SK-MEL-5 (cell line): ENCODE measurements at places on chromosomes 6 and 20.

GRCh38 chr20:61733891-61734732 is 331.6 kb downstream of the TAF4 start:
- no peak for DNase-seq

DNA sequence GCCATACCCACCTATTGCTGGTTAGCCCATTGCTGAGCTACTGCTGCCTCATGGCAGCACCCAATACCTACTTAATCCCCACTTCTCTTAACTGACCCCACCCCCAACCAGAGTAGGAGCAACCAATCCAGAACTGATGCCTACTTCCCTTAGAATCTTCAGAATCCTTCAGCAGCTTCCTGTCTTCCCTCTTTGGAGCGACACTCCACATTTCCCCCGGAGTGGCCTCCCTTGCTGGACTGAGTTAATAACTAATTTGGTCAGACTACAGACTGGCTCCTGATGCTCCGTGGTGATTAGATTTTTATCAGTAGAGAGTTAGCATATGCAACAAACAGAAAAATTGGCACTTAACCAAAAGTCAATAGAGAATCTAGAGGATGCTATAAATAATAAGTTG is 51.2 kb upstream of the UBR2 start:
- no peak for DNase-seq

DNA sequence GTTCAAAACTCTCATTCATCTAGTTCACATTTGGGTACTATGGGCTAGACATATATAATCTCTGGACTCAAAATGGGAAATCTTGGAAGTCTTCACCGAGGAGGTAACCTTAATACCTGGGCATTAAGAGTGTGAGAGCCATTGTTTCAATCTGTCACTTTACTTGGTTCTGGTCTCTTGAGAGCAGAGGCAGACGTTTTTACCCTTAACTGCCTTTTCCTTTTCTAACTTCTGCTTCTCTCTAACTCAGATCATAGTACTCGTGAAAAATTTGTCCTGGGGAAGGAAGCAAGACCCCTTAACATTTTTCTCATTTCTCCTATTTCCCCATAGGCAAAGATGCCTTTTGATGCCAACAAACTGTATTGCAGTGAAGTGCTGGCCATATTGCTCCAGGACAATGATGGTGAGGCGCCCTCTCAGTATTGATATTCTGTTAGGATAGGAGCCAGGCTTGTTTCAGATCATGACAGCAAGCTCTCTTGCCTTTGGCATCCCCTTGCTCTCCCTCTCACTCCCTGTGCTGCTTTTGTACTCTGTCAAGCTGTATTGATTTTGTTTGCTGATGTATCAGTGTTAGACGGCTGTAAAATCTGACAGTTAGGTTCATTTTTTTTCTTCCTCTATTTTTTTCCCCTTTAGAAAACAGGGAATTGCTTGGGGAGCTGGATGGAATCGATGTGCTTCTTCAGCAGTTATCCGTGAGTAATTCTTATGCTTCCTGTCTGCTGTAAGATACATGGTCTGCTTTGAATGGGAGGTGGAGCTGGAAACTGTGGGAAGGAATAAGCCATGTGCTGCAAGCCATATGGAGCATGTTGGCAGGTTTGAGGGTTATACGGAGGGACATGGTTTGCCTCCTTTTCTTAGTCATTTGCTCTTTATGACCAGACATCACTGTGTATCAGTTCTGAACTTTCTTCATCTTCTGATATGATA is 83.5 kb downstream of the CTNNBL1 start:
- no peak for DNase-seq

DNA sequence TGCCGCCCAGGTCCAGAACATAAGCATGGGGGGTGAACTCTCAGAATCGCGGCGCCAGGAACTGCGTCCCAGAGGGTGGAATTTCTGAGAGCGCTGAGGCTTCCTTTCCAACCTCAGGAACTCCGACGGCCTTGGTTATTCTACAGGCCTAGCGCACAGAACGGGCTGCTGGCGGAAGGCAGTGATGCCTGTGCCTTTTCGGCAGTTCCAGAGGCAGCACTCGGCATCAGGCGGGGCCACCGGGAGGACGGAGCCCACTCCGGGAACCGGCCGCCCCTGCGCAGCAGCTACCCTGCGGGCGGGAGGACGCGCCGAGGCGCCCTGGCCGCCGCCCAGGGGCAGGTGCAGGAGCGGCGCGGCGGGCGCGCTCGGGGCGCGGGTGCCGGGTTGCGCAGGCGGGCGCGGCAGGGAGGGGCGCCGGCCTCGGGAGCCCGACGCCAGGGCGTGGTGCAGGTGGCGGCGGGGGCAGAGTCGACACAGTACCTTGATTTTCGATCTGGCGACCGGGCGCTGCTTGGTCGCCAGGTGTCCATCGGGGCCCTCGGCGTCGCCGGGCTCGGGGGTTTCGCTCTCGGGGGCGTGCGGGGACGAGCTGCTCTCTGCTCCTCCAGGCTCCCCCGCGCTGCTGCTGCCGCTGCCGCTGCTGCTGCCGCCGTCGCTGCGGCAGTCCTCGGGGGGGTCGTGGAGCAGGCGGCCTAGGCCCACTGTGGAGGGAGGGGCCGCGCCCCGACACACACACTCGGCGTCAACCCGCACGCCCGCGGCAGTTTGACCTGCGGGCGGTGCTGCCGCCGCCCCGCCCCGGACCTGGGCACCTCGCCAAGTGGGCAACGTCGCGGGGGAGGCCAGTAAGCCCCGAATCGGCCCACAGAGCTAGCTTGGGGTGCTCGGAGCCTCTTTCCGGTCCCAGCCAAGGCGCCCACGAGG is 1.3 kb downstream of the OVOL2 start:
- DNase-seq, result no peak

- DNase-seq, result no peak
Observed at GRCh38 chr6:132466952-132467351, 46.0 kb downstream of the STX7 start.

DNA sequence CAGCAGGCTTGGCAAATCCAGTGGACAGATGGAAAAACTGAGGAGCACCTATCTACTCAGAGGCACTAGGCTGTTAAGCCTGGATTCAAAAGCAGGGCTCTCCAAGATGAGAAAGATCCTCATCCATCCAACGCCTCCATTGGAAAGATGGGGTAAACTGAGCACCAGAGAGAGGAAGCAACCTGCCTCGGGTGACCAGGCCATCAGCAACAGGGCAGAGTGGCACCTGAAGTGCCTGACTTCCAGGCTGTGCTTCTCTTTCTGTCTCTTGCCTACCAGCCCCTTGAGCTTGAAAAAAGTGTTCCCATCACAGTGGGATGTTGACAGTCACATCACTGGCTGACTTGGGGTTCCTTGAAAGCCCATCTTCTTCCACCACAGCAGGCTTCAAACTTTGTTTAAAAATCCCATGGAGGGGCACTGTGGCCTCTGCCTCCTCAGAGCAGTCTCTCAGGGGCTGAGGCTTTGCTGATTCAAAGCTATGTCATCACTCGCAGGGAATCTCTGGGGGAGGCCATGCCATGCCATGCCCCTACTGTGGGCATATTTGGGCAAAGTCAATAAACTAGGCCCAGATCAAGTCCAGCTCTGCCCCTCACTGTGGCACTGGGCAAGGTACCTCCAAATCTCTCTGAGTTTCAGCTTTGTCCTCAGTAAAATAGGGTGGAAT is 44.8 kb upstream of the TGM2 start:
- no peak for DNase-seq

DNA sequence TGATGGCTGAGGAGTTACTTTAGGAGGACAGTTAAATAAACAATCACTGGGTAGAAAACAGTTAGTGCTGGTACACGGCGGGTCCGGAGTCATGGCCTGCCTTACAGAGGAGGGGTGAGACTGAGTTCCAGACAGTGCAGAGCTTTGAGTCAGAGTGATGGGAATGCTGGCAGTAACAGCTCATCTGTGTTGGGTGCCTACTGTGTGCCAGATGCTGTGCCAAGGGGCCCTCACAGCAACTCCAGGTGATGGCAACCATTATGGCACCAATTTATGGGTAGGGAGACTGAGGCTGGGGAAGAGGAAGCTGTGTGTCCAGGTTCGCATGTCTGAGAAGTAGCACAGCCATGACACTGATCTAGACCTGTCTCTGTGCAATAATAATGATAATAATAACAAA is 132.6 kb downstream of the CEBPB start:
- no peak for DNase-seq

GRCh38 chr20:63553933-63554290 is at the start of gene FNDC11:
FNDC11 (plus strand) TSS chr20:63554159; CDS start chr20:63555664, 1,505 bp downstream.
- no peak for DNase-seq

DNA sequence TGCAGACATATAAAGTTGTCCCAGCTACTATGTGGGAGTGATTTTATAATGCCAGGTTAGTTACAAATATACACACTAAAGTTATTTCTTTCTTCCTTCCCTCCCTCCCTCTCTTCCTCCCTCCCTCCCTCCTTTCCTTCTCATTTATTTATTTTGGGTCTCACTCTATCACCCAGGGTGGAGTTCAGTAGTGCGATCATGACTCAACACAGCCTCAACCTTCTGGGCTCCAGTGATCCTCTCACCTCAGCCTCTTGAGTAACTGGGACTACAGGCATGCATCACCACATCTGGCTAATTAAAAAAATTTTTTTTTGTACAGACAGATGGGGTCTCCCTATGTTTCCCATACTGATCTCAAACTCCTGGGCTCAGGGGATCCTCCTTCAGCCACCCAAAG is 59.2 kb downstream of the PHF20 start:
- no peak for DNase-seq

DNA sequence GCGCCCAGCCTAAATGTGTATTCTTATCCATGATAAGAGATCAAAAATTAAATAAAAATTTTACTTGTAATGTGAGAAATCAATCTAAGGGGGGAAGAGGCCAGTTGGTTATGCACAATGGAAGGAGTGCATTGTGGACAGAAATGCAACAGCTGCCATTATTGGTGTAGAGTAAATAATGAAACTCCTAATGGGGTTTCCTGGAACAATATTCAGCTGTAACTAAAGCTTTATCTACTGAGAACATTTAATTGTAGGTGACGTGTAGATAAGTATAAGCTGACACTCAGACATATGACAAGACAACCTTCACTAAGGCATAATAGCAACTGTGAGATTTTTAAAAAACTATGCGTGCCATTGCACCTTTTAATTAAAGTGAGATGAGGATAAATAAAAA is 71.4 kb downstream of the CEP57L1 start:
- no peak for DNase-seq

DNA sequence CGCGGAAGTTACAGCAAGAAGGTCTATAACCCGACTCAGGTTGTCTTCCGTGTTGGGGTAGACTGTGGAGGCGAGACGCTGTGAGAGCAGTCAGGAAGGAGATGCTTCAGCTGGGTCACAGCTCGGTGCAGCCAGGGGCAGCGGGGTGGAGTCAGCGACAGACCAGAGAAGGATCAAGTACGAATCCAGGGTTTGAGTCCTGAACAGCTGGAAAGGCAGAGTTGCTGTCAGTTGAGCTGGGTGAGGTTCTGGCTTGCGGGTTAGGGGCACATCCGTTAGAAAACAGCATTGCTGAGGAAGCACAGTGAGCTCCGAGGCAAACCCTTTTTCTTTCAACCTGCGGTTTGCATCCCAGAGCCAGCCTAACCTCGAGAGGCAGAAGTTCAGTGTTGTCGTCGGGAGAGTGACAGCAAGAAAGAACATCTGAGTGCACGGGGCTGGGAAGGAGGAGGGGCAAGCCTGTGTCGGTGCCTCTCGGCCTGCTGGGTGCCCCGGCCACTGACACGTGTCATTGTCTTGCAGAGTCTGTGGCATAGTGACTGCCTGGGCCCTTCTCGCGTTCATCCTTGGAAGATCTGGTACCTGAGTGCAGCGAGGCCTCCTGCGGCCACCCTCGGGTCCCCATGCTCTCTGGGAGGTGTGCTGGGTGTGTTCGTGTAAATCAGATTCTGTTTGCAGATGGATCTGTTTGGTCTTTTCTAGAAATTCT is 20.0 kb downstream of the PNLDC1 start:
- DNase-seq, result no peak

DNA sequence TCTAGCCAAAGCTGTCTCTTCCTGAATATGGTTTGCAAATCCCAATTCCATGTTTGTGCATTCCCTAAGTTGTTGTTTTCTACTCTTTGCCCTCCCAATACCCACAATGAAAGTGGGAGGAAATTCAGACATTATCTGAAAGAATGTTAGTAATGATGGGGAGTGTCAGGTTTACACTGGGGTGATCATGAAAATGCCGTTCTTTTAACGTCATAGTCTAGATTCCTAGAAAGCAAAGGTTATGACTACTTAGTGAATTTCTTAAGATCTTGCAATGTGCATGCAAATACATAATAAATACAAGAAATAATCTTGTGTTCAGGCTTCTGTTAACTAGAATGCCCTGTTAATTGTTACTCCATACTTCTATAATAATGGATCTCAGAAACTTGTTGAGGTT is 101.0 kb downstream of the LCA5 start:
- DNase-seq, result no peak

DNA sequence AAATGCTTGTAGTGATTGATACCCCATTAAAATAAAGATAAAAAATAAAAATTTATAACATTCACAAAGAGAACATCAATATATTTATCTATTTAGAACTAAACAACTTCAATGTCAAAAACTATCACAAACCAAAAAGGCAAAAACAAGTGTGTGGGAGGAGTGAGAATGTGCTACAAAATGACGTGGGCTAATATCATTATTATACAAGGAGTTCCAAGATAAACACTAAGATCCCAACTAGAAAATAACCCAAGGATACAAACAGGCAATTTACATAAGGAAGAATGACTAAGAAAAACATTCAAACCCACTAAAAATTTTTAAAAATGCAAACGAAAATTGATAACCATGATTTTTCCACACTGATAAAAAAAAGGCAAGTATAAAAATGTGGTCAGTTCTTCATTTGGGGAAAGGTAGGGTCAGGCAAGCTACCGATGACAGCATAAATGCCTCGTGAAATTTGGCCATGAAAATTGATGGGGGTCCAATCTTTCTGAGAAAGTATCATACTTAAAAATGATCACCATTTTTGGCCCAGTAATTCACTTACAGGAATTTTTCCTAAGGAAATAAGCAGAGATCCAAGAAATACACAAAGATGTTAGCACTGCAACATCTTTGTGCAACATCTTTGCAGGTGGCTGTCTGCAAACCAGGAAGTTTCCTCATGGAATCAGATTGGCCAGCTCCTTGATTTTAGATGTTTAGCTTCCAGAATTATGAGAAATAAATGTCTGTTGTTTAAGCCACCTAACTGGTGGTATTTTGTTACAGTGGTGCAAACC is 140.2 kb downstream of the TMEM200A start:
- DNase-seq, result no peak

- DNase-seq, result no peak
Observed at GRCh38 chr20:57848282-57848681, 138.5 kb upstream of the PMEPA1 start.

GRCh38 chr6:9116026-9116425 is 680.7 kb upstream of the SLC35B3 start:
- no peak for DNase-seq

DNA sequence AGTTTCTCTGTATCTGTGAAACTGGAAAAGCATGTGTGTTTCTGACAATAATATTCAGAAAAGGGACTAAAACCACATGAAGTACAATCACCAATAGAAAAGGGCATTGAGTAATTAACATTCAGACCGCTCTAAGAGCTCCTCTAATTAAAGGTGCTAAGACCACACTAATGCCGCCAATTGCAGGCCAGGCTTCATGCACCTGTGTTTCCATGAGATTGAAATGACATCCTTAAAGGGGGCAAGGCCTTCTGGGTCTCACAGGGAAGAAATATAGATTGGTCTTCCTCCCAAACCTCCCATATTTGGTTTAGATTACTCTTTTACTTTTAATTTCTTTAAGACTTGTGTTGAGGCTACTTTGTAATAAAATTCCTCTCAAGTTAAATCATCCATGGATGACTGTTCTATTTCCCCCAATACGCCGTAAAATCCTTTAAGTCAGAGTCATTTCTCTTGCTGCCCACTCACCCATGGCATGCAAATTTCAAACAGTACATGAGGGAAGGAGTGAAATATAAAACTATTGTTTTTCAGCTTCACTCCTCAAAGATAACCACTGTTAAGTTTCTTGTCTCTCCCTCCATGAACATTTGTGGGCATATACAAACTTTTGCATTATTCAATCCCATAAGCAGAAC is 110.6 kb downstream of the UBE3D start:
- DNase-seq, result no peak
